Astrocyte of the hippocampus (primary cell): ENCODE measurements at places on chromosomes 11 and 22.

- DNase-seq = peak; percentile 1
Measured at GRCh38 chr11:771617-772204, 5.6 kb downstream of the GATD1 start.

- DNase-seq = no peak
Measured at GRCh38 chr11:79089601-79090000, 351.2 kb downstream of the TENM4 start.

DNA sequence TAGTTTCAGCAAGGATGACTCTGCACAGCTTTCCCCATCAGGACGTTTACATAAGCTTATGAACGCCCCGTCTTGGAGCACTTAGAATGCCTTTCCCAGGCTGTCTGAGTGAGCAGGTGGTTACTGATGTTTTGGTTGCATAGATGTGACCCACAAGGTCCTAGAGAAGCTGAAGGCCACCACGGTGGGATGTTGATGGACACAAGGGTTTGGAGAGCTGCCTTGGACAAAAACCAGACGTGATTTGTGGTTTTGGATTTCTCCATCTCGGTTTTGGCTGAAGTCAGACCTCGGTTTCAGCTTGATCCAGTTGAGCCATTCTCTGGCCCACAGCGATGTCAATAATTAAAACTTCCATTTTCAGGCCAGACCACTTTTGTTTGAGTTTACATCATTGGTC, 151.9 kb downstream of the LDLRAD3 start:
- peak; percentile 62 for DNase-seq

DNA sequence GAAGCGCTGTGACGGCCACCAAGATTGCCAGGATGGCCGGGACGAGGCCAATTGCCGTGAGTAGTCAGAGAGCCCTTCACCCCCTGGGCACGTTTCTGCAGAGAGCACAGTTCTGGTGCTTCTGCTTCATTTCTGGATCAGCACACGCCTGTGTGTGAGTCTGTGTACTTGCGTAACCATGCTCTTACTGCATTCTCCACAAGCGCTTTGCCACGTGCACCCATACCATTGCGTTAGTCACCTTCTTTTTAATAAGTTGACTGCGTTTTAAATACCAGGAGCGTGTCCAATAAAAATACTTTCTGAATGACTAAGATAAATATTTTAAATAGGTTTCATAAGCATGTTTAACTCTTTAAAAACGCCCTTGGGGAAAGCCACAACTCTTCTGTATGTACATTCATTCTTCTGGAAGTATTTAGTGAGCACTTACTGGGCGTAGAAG, 143.0 kb upstream of the SORL1-AS1 start:
- DNase-seq = peak; percentile 92

GRCh38 chr11:692824-693414, 2.1 kb downstream of the DEAF1 start:
- DNase-seq = no peak

DNA sequence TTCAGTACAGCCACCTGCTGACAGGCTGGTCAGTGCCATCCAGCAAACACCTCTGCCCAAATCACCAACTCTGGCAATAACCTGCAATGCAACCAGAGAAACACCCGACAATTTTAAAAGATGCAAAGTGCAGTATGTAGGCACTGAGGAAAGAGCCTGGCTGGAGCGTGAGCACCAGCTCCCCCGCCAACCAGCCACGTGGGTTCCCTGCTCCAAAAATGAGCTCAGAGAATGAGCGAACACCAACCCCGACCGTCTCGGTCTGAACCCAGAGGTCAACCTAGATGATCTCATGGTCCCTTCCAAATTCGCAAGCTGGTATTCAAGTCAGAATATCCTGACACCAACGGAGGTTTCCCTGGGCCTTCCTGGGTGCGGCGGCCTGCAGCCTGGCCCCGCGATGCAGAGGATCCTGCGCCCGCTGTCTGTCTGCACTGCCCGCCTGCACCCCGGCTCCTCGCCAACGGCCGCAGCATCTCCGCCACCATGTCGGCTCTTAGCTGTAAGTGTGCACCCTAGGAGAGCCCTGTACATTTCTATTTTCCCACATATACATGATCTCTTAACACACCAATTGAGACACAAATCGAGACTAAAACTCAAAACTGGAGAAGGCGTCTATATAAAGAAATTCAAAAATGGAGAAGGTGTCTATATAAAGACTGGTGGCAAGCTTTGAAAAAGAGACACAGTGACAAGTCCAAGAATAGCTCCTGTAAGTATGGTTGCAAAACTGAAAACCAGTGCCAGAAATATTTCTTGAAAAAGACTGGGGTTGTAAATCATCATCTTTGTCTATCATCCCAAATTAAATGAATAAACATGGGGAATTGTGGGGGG, 22.8 kb downstream of the TMEM184B start:
- no peak for DNase-seq

GRCh38 chr11:41716862-41717261, 257.4 kb upstream of the LRRC4C start:
- DNase-seq = no peak

DNA sequence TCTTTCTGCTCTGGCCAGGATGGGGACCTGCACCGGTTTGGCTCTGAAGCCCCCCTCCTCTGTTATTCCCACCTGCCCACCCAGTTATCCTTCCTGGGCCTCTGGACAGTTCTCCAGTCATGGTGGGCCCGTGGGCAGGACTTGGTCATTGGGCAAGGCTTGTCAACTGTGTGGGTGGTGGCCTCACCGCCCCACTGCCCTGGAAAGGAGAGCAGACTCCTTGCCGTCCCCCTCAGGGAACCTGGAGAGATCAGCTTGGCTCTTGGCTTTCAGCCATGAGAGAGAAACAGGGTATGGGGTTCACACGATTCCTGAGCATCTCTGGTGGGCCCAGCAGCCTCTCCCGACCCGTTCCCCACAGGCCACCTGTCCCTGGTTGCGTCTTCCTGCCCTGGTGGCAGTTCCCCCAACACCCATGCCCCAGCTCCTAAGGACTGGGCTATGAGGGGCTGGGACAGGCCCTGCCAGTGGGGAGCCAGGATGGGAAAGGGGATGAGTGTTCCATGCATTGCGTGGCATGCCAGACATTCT, 92.3 kb downstream of the MORC2 start:
- DNase-seq = no peak

- DNase-seq = no peak
Measured at GRCh38 chr11:126347751-126348668, 7.5 kb upstream of the ST3GAL4 start.

GRCh38 chr11:35523331-35523768, 2.1 kb downstream of the PAMR1 start:
- no peak for DNase-seq

- DNase-seq = no peak
Measured at GRCh38 chr11:101429703-101430540, 153.9 kb downstream of the TRPC6 start.

- DNase-seq = no peak
Measured at GRCh38 chr22:19967850-19968449, 26.3 kb upstream of the TXNRD2 start.

GRCh38 chr11:15217416-15217815, 102.7 kb downstream of the INSC start:
- DNase-seq = no peak

- DNase-seq = no peak
Measured at GRCh38 chr11:102591160-102591718, 33.9 kb downstream of the MMP20 start.

GRCh38 chr11:114075891-114076441, 16.5 kb downstream of the ZBTB16 start:
- DNase-seq = peak; percentile 82

DNA sequence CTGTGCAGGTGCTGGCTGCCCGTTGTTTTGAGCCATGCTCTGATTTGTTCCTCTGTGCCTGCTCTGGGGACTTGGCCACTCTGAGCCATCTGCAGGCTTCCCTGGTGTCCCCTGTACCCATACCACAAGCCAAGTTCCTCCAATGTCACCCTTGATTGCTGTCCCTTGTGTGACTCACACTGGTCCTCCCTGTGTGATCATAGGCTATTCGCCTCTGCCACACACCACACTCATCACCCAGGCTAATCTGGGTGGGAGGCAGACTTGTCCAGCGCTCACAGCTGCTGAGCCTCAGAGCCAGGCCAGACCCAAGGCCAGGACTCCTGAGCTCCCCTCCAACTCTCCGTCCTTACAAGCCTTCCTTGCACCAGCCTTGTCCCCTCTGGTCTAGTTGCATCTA, 31.7 kb downstream of the IGF2 start:
- DNase-seq = no peak

GRCh38 chr11:8234425-8234821, 29.3 kb downstream of the LMO1 start:
- no peak for DNase-seq

- DNase-seq = no peak
Measured at GRCh38 chr11:83671289-83671688, 385.1 kb upstream of the CCDC90B start.

GRCh38 chr11:2569731-2570210, 125.0 kb downstream of the KCNQ1 start:
- no peak for DNase-seq

- peak; percentile 37 for DNase-seq
Measured at GRCh38 chr11:59901306-59901705, 22.7 kb downstream of the OOSP3 start.

- DNase-seq = no peak
Measured at GRCh38 chr22:45882881-45883810, 93.8 kb downstream of the WNT7B start.

- DNase-seq = no peak
Measured at GRCh38 chr22:36619797-36620399, 83.7 kb downstream of the CACNG2 start.

DNA sequence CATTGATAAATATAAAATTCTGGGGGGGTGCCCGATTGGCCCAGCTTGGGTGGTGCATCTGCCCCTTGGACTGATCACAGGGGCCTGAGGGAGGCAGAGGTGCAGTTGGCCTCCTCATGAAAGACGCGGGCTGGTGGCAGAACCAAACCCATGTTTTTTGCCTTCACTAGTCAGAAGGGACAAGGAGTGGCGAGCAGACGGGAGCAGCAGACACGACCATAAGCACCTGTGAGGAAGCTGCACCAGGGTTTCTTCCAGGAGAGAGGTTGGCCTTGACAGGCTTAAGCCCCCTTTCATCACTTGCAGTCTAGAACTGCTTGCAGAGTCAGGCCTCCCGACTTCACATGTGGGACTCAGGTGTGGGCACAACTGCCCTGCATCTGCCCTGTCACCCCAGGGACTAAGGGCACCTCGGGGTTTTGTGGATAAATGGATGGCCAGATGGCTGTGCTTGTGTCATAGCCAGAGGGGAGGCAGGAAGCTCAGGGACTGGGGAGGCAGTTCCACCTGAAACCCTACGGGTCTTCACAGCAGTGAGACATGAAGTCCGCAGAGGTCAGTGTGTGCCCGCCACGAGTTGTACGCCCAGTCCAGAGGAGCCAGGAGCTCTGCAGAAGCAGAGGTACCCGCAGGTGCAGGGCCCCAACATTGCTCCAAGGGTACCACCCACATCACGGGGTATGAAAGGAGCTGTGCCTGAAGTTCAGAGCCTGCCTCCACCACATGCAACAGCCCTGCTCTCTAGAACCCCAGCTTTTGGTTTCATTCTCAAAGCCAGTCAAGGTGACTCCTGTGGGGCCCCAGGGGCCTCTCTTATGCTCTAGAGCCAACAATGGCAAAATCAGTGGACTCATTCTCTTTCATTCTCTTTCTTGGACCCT, 18.2 kb upstream of the SYT13 start:
- DNase-seq = no peak

DNA sequence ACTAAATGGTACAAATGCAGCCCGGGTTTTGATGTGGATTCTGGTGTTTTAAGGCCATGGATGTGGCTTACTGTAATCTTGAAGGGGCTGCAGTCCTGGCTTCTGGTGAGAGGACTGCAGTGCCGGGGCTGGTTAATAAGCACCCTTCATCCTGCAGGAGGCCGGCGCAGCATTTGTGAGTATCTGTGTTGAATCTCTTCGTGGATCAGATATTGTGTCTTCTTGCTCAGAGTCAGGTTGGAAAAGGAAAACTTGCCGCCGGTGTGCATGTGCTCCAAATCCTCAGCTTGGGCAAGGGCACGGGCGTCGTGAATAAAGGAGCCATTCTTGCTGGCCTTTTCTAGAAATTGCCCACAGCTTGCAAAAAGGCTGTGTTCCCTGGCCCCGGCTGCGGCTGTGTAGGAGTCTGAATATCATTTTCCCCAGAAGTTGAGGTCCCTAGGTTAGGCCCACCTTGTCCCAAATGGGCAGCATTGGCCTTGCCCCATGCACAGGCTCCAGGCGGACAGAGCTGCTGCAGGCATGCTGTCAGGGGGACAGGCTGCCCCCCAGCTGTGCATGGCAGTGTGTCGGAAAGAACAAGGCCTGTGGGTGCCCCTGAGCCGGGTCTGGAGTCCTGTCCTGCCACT, 28.9 kb upstream of the PARVB start:
- no peak for DNase-seq

- no peak for DNase-seq
Measured at GRCh38 chr11:46437122-46437689, 45.6 kb upstream of the CHRM4 start.
